Activated CD4-positive, alpha-beta T cell treated with anti-CD3 and anti-CD28 coated beads for 4 hours (primary cell): ENCODE measurements at places on chromosomes 1 and 21.

- no peak for DNase-seq
Observed at GRCh38 chr1:117032681-117033539, 27.2 kb upstream of the TTF2 start.

GRCh38 chr1:119345398-119345797 is 23.2 kb upstream of the HAO2 start:
- no peak for DNase-seq

DNA sequence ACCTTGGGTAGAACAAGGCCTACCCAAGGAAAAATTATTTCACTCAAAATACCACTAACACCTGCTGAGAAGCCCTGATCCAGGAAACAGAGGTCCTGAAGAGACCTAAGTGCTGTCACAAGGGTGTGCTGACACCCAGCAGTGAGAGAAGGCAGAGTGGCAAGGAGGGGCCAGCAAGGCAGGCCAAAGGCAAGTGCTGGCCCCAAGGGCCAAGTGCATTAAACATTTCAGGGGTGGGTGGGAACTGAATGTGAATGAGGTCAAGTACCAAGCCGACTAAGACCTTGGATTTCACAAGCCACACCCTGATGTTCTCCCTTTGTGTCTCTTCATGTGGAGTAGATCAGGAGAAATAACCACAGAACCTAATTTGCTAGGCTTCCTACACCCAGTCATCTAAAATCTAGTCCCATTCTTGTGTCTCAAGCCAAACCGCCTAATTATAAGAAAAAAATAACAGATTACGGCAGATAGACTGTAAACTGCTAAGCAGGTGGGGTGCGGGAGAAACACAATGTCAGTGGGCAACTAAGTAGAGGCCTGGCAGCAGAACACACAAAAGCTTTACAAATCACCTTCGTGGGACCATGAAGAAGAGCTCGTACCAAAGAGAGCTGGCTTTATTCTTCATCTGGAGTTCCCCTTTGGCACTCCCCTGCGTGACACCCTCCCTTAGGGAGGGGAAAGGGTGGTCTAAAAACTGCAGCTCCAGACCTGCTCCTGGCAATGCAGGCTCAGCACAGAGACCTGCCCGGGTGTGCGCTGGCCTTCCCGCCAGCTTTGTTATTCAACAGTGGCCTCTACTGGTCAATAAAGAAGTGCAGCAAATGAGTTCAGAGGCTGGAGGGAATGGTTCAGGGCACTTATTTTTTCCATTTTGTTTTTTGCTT is 8.7 kb downstream of the UBE2G2 start:
- peak; percentile 43 for DNase-seq

- DNase-seq = no peak
Observed at GRCh38 chr21:33070998-33071769, 1.2 kb downstream of the OLIG1 start.

GRCh38 chr1:76141929-76142328 is 67.4 kb downstream of the ST6GALNAC3 start:
- no peak for DNase-seq

DNA sequence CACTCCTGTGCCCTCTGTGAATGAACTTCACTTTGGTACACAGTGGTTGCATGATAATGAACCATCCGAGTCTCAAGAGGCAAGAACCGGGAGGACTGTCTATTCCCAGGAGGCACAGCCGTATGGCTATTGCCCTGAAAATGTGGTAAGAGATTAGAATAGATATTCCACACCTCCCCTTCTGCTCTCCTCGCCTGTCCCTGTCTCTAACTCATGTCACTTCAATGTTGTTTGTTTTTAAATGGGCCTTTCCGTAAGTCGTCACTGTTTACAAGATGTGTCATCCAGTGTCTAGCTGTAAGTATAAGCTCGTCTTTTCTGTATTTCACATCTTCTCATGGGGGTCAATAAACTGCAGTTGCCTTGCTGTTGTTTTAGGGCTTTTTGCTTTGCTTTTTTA is 122.2 kb downstream of the PATJ start:
- DNase-seq = no peak

DNA sequence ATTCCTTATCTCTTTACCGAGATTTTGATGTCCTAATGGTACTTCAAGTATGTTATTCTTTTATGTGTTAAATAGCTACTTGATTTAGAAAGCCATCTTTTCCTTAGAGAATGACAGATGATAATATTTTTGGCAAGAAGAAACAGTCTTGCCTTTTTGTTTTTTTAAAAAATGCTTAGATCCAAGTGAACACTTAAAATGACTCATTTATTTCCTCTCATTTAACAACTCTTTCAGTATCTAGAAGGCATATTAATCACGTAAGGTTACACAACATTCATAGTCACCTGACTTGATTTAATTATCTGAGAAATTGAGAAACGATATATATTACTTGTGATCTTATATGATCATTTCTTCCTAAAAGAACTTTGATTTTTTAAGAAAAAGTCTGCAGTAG is 52.4 kb downstream of the SUCO start:
- DNase-seq = no peak

GRCh38 chr1:112855152-112855828 is 100.7 kb downstream of the SLC16A1 start:
- DNase-seq = no peak

DNA sequence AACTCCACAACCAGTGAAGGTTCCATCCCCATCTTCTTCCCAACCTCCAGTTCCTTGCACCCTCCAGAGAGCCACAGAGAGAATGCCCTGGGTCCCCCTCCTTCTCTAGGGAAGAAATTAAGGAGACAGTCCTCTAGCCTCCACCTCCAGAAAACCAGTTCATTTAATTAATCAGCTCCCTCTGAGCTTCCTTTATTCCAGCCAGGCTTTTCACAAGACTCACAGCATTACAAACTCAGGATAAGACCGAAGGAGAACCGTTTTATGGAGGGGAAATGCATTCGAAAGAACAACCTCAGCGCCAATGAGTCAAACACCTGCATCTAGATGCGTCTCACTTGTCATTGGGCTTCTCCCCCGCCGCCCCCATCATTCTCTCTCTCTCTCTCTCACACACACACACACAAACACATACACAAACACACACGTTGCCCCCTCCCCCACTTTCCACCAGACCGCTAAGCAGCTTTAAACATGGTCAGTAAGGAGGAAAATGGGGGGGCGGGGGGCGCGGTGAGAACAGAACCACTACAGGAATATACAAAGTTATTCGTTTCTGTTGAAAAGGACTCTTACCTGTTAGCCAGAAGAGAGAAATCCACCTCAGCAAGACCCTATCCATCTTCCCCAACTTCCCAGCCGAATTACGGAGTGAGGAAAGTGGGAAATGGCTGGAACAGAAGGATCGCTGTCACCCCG is 544 bp downstream of the ILDR2 start:
- peak; percentile 61 for DNase-seq

GRCh38 chr1:100028765-100029164 is 59.0 kb downstream of the SLC35A3 start:
- no peak for DNase-seq

DNA sequence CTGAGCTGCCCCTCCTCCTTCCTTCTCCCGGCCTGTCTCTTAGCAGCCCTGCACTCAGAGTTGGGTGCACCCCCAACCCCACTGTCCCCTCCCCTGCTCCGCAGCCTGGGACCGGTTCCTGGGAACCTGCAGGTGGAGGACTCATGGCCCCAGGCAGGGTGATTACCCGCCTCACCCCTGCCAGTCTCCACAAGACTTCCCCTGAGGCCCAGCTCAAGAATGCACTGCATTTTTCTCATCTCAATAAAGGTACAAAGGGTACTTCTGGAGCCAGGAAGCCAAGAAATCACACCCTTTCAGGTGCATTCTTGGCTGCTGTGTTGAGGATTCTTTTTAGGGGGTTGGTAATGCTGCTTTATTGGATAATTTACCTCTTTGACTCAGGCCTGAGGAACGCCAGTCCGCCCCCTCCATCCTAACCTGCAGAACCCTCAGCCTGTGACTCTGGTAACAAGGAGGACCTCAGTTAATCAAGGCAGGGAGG is 126.3 kb upstream of the TMPRSS2 start:
- DNase-seq = no peak

DNA sequence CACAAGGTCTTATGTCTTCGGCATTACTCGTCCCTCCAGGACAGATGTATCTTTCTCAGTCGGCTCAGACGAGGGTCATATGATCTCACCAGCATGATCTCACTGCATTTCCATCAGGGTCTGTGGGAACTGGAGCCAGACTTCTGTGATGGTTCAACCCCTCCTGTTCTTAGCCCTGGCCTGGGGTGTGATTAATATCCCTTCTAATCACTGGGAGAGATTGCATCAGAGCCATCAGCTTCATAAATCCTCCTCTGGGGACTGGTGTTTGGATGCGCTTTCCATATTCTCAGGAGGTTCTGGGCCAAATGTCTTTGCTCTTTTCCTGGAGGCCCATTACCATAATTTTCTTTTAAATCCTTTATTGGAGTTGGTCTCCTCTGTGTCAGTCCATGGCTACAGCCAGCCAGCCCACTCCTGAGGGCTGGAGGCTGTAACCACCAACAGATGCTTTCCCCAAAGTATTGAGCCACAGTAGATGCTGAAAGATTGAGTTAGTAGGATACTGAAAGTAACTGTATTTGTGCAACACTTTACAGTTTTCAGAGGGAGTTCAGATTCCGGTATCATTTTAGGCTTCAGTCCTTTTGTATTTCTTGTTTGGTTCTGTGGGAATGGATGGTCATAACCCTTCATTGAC is 20.0 kb downstream of the CACNA1E start:
- DNase-seq = no peak

GRCh38 chr1:44539991-44540730 is 134.1 kb downstream of the TMEM53 start:
- no peak for DNase-seq

DNA sequence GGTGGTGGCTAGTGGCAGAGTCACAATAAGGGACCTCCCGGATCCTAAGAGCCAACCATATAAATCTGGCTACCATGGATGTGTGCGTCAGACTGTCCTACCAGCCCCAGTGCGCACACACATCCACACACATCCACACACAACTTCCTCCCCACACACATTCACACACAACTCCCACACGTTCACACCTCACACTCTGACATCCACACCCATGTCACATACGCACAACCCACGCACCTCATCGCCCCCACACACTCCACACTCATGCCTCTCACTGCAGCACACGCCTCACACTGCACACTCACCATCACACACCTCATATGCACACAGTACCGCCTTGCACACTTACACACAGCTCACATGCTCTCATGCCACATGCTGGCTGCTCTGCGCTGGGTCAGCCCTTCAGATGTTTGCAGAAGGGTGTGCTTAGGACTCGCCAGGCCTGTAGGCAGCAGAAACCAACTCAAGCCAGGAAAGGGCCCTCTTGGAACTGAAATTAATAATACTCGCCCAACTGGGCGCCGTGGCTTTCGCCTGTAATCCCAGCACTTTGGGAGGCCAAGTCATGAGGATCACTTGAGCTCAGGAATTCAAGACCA is 3.0 kb downstream of the LDLRAD2 start:
- DNase-seq = no peak

DNA sequence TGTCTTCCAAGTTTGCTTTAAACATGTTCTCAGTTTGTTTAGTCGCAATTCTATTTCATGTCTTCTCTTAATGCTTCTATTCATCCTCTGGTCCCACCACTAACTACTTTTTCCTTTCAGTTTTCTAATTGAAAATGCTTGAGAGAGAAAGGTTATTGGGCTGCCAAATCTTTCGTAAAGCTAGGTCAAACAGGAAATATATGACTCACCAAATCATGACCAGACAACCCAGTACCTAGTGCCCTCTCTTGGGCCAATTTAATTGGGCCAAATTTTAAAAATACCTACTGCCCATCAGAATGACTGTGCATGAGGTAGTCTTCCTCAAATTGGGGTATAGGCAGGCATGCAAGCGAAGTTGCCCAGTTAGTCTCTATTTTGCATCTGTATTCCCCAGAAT is 295.4 kb upstream of the PBX1 start:
- no peak for DNase-seq

- DNase-seq = no peak
Observed at GRCh38 chr1:244732851-244733450, 80.0 kb downstream of the DESI2 start.

DNA sequence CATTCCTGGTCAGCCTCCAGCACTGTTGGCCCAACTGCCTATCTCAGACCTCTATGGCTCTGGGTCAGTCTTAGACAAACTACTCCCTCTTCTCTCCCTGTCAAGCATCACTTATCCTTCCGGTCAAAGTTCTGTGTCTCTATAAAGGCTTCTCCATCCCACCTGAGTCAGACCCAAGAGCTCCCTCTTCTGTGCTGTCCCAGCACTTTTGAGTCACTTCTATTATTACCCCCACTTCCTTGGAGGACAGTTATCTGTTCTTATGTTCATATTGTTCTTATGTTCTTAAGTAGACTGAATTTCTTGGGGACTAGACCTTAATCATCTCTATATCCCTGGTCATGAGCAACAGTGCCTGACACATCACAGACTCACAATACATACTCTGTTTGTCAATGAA is 29.2 kb upstream of the IL10 start:
- no peak for DNase-seq

DNA sequence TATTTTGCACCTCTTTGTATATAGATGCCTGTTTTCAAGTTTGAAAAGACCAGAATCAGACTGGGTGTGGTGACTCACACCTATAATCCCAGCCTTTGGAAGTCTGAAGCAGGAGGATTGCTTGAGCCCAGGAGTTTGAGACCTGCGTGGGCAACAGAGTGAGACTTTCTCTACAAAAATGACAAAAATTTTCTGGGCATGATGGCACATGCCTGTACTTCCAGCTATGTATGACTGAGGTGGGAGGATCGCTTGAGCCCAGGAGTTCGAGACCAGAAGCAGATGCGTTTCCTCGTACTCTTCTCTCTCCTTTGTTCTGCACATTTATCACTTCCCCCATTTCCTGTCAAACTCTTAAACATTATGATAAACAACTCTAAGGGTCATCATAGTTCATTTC is 310.0 kb upstream of the SNX7 start:
- DNase-seq = no peak

DNA sequence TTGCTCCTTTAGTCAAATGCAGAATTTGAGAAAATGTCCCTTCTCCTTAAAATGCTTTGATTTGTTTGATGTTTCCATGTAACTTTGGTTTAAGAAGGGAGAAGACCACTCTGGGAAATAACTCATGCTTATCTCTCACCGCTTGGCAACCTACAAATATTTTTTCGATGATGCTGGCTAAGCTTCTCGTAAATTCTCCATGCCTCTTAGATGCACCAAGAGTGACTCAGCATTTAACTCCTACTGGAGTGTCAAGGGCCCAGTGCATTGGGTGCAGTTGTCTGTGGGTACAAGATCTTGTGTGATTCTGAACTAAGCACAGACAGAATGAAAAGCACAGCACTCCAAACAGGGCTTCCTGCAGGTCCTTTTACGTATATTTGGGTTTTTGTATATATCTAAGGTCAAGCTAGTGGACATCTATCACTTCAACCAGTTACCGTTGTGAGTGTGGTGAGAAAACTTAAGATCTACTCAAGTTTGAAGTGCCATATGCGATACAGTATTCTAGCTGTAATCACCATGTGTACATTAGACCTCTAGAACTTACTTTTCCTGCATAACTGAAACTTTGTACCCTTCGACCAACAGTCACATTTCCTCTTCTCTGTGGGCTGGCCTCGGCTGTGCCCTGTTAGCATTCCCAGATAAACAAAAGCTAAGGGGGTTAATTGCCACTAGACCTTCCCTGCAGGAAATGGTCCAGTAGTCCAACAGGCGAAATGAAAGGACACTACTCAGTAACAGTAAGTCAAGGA is 55.8 kb downstream of the COL18A1 start:
- no peak for DNase-seq
